HT-29 (cell line): ENCODE measurements at places on chromosomes 2 and 18.

- DNase-seq: no peak
These were observed 11.0 kb downstream of the ERFE start for GRCh38 chr2:238169708-238170251.

DNA sequence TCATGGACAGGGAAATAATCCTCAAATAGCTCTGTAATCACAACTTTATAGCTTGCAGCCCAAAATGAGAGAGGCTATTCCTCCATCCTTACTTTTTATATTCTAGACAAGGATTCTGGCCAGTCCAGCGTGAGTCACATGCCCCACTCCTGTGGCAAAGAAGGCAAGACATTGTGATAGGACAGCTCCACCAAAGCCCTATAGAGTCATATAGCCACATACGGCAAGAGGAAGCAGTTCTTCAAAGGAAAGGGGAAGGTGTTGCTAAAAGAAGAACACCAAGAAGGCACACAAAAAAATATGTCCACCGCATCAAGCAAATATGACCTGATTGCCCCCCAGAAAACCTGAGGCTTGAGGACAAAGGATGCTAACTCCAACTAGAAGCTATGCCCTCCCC, 3.4 kb upstream of the GFPT1 start:
- DNase-seq: no peak

- no peak for DNase-seq
These were observed 79.0 kb upstream of the CDH19 start for GRCh38 chr18:66682855-66683322.

DNA sequence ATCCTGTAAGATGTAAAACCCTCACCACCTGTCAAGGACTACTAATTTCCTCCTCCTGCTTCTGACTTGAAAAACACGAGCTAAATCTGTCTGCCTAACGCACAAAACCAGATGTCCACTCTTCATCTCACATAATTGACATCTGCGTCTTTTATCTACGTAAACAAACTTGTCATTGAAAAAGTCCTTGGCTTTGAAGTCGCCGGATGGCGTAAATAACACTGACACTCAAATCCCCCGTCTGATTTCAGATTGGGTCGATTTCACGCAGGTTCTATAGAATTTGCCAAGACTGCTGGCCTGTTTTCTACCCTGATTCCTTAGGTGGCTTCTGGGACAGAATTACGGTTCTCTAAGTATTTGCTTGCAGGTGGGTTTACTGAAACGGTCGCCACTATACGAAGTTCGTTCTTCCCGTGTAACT, 539 bp upstream of the MOB4 start:
- peak; percentile 48 for DNase-seq

- DNase-seq: no peak
These were observed 156.6 kb downstream of the NR4A2 start for GRCh38 chr2:156175946-156176345.

DNA sequence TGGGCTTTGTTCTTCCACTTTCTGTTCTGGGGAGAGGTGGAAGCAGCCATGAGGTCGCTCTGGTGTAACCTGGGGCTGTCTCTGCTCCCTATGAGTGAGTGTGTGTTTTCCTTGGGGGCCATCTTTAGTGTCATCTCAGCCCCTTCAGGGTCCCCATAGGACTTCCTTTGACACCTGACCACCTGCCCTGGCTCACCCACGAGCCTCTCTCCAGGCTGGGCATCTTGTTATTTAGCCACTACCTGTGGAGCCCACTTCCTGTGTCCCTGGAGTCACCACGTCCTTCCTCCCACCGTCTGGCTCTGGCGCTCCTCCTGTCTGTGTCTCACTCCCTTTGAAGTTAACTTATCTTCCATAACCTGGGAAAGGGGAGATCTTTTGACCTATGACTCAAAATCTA, 176.0 kb downstream of the UXS1 start:
- DNase-seq: no peak

DNA sequence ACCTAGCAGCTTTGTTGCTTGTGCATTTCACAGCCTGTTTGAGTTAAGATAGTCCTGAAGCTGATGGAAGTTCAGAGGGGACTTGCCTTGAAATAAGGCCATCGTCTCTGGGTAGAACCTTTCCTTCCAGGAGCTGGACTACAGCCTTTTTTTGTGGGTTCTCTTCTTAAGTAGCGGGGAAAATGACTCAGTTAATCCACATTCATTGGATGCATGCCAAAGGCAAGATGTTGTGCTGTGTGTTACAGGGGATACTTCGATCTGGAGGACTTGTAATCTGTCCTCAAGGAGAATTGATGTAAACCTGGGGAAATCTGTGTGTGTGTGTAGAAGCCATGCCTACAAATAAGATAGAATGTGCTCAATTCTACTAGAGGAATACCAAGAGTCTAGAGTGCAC, 46.8 kb downstream of the RPIA start:
- no peak for DNase-seq

DNA sequence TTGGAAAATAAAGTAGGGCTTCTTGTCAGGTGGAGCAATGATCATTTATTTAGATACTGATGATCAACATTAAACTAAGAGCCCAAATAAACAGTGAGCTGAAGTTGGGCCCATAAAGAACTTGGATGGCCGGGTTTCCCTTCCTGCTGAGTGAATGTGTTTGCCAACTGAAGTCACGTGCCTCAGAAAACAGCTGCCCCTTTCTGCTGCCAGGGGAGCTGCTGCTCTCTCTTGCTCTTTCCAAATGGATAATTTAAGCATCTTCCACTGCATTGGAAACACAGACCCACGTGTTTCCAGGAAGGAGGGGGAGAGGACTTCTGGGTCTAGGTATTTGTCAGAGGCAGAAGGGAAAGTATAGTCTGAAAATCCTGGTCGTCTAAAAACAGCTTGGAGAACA, 22.9 kb upstream of the NCKAP5 start:
- DNase-seq: no peak

GRCh38 chr2:25073025-25073424, 31.1 kb downstream of the EFR3B start:
- DNase-seq: no peak
